ENCODE measurements at places on chromosomes 2 and 18. TPM values are rescaled to one million over a fixed set of nuclear protein-coding genes. Genes with fewer than 3 reads are reported as not detected.

GRCh38 chr2:224941960-224942359, 100.3 kb downstream of the DOCK10 start:
- no peak for DNase-seq
- H3K4me1 ChIP-seq, result peaks cover 69% of the 10 kb centered on the region
- no peaks in the 10 kb centered on the region for H3K27me3 ChIP-seq
- peak overlapping the region; percentile 13 for H3K4me3 ChIP-seq

DNA sequence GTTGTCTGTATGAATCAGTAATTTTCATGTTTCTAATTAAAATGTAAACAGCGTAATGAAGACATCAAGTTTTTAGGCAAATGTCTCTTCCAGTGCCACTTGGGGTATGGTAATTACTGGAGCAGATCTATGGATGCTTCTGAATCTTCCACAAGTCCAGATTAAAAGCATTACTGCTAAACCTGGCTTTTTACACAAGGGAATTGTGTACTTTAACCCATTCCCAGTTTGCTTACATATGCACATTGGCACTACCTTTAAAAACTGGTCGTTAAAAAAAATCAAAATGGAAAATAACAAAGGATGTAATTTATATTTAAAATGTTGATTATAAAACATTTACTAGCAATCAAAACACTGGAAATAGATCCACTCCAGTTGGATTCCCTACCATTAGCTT, 19.7 kb downstream of the FIGN start:
- H3K27me3 ChIP-seq, result no peaks in the 10 kb centered on the region
- no peak for DNase-seq
- no peak overlapping the region for H3K4me3 ChIP-seq
- no peaks in the 10 kb centered on the region for H3K36me3 ChIP-seq
- H3K4me1 ChIP-seq, result no peaks in the 10 kb centered on the region

- no peaks in the 10 kb centered on the region for H3K36me3 ChIP-seq
Observed at GRCh38 chr2:223090540-223091235, 38.7 kb downstream of the KCNE4 start.

DNA sequence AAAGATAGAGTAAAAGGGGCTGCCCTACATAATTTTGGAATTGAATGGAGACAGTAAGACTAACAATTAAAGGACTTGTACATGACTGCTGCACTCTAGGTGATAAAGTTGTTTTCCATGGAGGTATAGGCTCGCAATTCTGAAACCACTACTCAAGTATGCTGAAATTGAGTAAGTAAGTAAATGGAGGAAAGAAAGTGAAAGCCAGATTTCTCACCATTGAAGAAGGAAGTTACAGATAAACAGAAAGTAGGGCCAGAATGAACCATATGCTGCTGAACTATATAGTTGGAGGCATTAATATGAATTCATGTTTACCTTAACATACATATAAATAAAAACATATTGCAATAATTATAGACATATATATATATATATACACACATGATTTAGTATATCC, 225.7 kb upstream of the ST6GAL2 start:
- no peaks in the 10 kb centered on the region for H3K27me3 ChIP-seq
- no peak for DNase-seq
- H3K27ac ChIP-seq, result no peak overlapping the region

DNA sequence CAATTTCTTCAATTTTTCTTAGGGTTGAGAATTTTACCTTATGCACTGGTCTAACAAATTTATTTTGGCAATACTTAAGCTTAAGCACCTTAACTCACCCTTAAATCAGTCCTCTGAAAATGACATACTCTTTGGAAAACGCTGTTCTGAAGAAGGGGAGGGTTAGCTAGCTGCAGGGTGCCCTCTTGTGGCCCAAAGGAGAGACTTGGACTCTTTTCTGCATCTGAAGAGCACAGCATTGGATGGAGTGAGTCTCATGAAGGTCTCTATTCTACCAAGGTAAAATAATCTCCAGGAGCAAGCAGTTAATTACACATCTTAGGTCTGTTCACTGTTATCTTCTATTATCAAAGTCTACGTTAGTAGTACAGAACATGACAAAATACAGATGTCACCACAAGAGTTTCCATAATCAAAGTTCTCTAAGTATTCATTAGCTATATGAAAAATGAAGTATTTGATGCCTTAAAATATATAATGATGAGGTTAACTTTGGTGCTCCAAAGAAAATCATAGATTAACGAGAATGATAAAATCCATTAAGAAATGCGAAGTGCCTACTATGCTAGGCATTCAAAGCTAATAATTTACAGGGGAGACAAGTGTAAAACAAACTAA, 24.4 kb downstream of the PUM2 start:
- no peaks in the 10 kb centered on the region for H3K27me3 ChIP-seq
- H3K27ac ChIP-seq, result no peak overlapping the region
- peaks cover 30% of the 10 kb centered on the region for H3K36me3 ChIP-seq
- H3K4me3 ChIP-seq, result no peak overlapping the region
- H3K4me1 ChIP-seq, result peaks cover 8% of the 10 kb centered on the region

- no peaks in the 10 kb centered on the region for H3K4me1 ChIP-seq
- H3K27me3 ChIP-seq, result no peaks in the 10 kb centered on the region
- H3K27ac ChIP-seq, result no peak overlapping the region
- no peak overlapping the region for H3K4me3 ChIP-seq
Observed at GRCh38 chr2:223724861-223725260, 112.5 kb downstream of the AP1S3 start.

GRCh38 chr2:16718576-16719484, 53.2 kb upstream of the CYRIA start:
- no peaks in the 10 kb centered on the region for H3K27me3 ChIP-seq
- no peak overlapping the region for H3K4me3 ChIP-seq
- DNase-seq, result no peak
- no peak overlapping the region for H3K27ac ChIP-seq
- no peaks in the 10 kb centered on the region for H3K36me3 ChIP-seq
- no peaks in the 10 kb centered on the region for H3K4me1 ChIP-seq

DNA sequence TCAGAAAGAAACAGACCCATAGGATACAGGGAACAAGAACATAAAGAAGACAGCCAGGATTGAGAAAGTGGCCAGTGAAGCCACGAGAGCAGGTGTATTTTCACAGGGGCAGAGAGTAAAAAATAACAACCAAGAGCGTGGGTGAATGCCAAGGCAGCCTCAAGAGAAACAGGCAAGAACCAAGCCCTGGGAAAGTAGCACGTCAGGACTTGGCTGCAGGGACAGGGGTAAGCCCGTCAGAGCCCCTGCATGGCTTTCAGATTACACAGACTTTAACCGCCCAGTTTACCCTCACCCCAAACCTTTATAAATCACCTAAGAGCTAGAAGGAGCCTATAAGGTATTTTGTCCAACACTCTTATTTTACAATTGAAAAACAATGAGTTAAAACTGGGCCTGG, 43.7 kb downstream of the ARL4C start:
- H3K36me3 ChIP-seq, result no peaks in the 10 kb centered on the region
- H3K4me1 ChIP-seq, result peaks cover 61% of the 10 kb centered on the region
- DNase-seq, result peak; percentile 36
- H3K4me3 ChIP-seq, result peak overlapping the region; percentile 71

The LBX2 gene
- 0.65 TPM for total RNA-seq

The CACNB4 gene
- 0.58 TPM for total RNA-seq

All from naive thymus-derived CD4-positive, alpha-beta T cell (primary cell).